SK-MEL-5 (cell line): ENCODE measurements at places on chromosomes 13 and 19. TPM values are rescaled to one million over a fixed set of nuclear protein-coding genes. Genes with fewer than 3 reads are reported as not detected.
A peak's percentile ranks its signal among the peaks of the same experiment; 100 is the strongest.

FXYD3 gene
- total RNA-seq = not detected in 2 replicates

RAB20 gene
- total RNA-seq = 21.0 and 26.7 TPM in 2 replicates

WASF3 gene
- total RNA-seq = 17.2 and 17.4 TPM in 2 replicates

CRX gene
- not detected in 2 replicates for total RNA-seq

GRCh38 chr19:15374796-15375440 is 4.7 kb downstream of the AKAP8 start:
- DNase-seq = no peak

DNA sequence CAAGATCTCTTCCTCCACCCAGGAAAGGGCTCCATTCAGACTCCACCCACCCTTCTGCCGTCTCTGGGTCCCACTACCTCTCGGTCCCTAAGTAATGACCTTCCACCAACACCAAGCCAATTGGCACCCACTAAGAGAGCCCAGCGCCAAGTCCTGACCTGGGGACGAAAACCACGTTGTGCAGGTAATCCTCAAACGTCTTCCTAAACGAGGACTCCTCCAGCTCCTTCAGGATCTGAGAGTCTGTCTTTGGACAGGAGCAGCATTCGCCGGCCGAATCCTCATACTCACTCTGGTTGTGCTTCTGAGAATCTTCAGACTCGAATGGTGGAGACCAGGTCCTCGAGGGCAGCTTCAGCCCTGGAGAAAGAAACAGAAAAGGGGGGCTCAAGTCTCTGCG is 83.1 kb downstream of the ZNF557 start:
- DNase-seq = peak; percentile 22
